SHP77 (cell line): ENCODE measurements at places on chromosomes 13 and 19.

DNA sequence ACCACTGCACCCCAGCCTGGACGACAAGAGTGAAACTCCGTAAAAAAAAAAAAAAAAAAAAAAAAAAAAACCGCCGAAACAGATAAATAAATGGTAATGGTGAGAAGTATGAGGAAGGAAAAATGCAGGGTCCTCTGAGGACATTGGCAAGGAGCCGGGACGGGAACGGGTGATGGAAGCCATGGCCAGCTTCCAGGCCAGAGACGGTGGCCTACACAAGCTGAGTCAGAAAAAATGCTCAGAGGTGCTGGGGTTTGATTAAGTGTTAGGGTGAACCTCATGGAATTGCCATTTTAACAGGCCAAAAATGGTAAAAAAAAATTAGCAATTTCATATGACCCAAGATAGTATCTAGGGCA, 866 bp upstream of the ZSWIM4 start:
- no peak for DNase-seq

DNA sequence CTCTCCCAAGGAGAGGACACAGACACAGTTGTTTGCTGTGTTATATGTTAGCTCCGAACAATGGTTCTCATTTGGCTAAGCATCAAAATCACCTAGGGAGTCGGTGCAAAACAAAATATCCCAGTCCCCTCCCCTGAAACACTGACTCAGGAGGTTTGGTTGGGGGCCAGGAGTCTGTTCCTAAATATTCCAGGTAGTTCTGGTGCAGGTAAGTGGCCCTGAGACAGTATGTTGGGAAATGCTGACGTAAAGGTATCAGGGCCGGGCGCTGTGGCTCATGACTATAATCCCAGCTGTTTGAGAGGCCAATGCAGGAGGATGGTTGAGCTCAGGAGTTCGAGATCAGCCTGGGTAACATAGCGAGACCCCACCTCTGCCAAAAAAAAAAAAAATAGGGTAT, 2.3 kb upstream of the MAP2K7 start:
- no peak for DNase-seq

GRCh38 chr19:34393629-34394028, 10.6 kb upstream of the PDCD2L start:
- peak; percentile 22 for DNase-seq

- DNase-seq = no peak
Measured at GRCh38 chr19:48681127-48681470, 8.3 kb upstream of the NTN5 start.

DNA sequence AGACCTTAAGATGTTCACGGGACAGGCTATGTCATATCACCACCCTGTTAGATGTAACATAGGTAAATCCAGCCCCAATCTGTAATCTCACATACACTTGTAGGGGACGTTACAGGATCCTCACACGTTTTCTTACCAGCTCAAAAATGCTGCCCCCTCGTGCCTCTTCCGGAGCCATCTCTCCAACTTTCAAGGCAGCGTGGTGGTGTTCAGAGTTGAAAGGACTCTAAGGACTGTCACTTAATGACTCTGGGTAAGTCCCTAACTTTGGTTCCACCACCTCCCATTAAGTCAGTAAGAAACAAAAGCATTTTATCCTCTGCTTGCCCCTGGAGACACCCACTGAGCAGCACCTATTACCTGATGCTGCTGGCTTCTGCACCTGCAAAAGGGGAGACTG, 4.4 kb downstream of the MED26 start:
- no peak for DNase-seq
